ENCODE measurements at places on chromosomes 7 and 10.

- no peak for DNase-seq
Measured at GRCh38 chr10:3661271-3661670, 123.7 kb downstream of the KLF6 start.

GRCh38 chr10:132417957-132418441 lies 21.0 kb downstream of the PWWP2B start:
- DNase-seq: no peak

- no peak for DNase-seq
Measured at GRCh38 chr10:102476466-102477141, 25.3 kb upstream of the C10orf95 start.

GRCh38 chr7:71784180-71784579 lies 628.0 kb downstream of the CALN1 start:
- no peak for DNase-seq

GRCh38 chr10:119166564-119166963 lies 1.1 kb upstream of the SFXN4 start:
- DNase-seq: no peak

- DNase-seq: no peak
Measured at GRCh38 chr10:21707498-21707897, 173.5 kb downstream of the MLLT10 start.

- DNase-seq: peak; percentile 18
Measured at GRCh38 chr10:810351-810846, 120.9 kb upstream of the DIP2C start.

GRCh38 chr7:74544706-74545469 lies 91.2 kb downstream of the GTF2IRD1 start:
- peak; percentile 26 for DNase-seq

DNA sequence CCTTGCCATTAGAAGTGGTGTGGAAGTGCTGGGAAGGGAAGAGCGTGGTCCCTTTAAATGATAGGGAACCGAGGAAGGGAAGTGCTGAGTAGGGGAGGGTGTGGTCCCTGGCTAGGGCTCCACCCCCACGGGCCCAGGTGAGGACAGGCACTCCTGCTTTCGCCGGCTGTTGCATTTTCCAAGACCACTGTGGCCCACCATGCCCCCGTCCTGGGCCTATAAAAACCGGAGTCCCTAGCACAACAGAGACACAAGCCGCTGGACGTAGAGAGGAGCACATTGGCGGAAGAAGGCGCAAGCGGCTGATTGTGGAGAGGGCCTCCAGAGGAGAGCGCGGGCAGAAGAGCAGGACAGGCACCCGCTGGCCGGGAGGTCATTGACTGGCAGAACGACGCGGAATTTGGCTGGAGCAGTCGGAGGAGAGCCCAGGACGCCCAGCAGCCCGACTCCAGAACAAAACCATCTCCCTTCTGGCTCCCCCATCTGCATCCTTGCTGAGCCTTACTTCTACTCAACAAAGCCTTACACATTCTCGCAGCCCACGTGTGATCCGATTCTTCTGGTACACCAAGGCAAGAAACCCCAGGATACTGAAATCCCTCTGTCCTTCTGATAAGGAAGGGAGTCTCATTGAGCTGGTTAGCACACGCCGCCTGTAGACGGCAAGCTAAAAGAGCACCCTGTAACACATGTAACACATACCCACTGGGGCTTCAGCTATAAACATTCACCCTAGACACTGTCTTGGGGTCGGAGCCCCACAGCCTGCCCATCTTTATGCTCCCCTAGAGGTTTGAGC lies 146.2 kb upstream of the LYZL1 start:
- no peak for DNase-seq

GRCh38 chr7:123738356-123738755 lies 10.4 kb downstream of the WASL start:
- DNase-seq: no peak

GRCh38 chr10:30803892-30804322 lies 174.4 kb upstream of the LYZL2 start:
- DNase-seq: no peak

DNA sequence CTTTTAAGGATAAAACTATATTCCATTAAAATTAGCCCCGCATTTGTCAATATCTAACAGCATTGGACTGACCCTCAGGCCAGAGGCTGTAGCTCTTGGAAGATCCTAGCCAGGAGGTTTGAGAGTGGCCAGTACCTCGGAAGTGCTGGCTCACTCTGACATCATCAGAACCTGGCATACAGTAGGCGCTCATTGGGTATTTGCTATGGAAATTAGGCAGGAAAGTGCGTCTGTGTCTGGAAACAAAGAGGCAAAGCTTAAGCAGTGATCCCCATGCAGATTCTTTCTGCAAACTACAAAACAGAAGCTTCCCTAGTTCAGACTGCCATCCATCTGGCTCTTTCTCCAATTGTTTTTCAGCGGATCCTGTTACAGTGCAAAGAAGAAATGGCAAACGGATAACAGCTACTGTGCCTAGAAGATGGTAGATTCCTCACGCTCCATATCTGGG lies 1.7 kb upstream of the PRKCQ start:
- DNase-seq: no peak

- DNase-seq: peak; percentile 90
Measured at GRCh38 chr10:11874568-11875493, 51.7 kb downstream of the PROSER2 start.

DNA sequence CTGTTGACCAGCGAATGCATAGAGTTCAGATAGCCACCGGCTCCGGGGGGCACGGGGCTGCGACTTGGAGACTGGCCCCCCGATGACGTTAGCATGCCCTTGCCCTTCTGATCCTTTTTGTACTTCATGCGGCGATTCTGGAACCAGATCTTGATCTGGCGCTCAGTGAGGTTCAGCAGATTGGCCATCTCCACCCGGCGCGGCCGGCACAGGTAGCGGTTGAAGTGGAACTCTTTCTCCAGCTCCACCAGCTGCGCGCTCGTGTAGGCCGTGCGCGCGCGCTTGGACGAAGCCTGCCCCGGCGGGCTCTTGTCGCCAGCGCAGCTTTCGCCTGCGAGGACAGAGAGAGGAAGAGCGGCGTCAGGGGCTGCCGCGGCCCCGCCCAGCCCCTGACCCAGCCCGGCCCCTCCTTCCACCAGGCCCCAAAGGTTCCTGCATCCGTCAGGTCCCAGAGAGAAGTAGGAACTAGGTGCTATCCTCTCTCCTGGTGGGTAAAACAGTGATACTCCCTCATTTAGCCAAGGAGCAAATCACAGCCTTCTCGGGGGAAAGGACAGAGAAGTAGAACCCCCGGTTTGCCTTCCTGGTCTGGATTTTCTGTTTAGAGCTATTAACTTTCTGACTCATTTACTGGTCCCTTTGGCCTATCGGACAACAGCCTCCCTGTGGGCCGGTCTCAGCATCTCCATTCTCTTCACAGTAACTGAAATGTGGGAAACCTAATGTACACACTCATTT lies 6.1 kb upstream of the HOXA2 start:
- DNase-seq: no peak

DNA sequence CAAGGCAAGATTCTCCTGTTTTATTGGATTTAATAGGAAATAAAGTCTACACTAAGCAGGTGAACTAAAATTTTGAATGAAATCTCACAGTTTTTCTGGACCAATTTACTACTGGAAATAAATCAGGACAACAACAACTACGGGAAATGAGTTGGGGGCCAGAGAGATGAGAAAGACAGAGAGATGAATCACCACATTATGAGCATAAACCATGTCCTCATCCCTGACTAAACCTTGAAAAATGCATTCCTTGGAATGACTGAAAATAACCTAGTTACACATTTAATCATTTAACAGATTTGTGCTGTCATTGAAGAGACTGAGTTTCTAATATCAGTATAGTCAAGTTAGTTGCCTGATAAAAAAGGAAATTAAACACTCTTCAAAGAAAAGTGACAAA lies 608.4 kb upstream of the KCND2 start:
- no peak for DNase-seq

DNA sequence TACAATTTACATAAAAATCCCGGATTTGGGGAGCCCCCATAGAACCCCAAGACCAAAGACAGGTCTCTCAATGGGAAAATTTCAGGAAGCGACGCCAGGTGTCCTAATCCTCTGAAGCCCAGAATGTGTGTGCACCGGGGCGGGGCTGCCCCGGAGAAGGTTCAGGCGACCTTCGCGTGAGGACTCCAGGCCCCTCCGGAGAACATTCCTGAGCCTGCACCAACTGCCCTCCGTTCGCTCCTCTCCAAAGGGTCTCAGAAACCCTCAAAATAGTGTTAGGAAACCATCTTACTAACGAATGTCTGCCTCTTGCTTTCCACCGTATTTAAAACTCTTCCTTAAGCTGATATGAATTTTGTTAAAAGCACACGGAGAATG lies 78.5 kb upstream of the INSIG1 start:
- DNase-seq: no peak

DNA sequence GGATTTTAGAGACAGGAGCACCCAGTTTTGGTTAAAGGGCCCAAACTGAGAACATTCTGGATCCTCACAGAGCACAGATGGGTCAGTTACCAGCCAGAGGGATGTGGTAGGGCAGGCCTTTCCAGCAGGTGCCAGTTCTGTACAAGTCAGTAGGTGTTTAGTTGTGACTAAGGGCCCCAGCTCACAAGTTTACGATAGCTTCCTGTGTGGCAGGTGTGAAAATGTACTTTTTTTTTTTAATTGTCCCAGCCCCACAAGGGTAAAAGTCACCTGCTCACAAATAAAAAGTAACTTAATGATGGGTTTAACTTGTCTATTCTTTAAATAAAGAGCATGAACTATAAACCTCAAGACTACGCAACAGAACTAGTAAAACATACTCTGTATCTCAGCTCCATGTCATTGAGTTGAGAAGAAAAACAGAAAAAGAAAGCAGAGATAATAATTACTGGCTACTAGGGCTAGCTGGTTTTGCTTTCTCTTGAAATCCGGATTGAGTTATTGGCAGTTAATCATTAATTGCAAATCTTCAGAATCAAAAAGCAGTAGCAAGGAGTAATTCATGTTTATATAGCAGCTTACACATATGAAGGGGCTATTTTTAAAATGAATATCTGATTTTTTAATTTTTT lies 15.4 kb downstream of the NFE2L3 start:
- no peak for DNase-seq

GRCh38 chr10:57420881-57421280 lies 846.8 kb downstream of the IPMK start:
- DNase-seq: no peak

Data from neuronal stem cell (in vitro differentiated cells).